ENCODE measurements at places on chromosomes 12 and 14.

- no peak for DNase-seq
Measured at GRCh38 chr14:103718572-103718971, 3.0 kb downstream of the ZFYVE21 start.

DNA sequence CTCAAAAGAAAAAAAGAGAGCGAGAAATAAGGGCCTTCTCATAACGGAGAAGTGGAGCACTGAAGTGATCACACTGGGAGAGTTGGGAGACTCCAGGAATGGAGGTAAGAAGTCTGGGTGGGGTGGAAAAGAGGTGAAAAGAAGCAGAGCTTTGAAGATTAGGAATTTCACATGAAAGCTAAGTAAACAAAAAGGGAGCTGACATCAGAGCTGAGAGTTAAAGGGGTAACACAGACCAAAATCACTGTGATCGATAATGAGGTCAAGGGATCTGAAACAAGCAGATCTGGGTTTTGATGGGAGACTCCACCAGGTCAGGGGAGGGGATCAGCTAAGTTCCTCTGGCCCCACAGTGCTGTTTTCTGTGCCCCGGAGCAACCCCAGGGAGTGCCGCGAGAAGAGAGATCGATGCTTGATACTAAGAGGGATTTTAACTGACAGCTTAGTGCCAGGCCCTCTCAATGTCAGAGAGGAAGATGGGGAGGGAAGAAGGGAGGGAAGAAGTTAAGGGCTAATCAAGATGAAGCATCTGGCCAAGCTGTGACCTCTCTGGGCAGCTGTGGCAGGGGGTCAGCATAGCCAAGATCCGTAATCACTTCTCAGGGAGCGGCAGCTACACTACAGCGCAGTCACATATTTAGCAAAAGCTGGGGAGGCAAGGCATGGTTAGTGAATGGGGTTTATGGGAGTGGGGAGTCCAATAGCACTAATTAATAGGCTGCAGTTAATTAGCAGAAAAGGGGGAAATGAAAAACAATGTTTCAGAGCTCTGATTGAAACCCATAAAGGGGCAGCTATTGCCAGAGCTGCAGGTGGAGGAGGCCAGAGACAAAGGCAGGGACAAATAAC, 8.0 kb downstream of the AQP6 start:
- DNase-seq, result no peak

GRCh38 chr12:32301216-32301615, 98.1 kb upstream of the FGD4 start:
- no peak for DNase-seq

GRCh38 chr14:48628870-48629269, 953.5 kb upstream of the MDGA2 start:
- no peak for DNase-seq

All from mesothelial cell of epicardium (in vitro differentiated cells).